ENCODE measurements at places on chromosomes 3 and 15. TPM values are rescaled to one million over a fixed set of nuclear protein-coding genes. Genes with fewer than 3 reads are reported as not detected.
A peak's percentile ranks its signal among the peaks of the same experiment; 100 is the strongest.

PARL gene
- total RNA-seq, result 19.6 TPM

COL6A6 gene
- total RNA-seq, result 0.41 TPM

P4HTM gene
- total RNA-seq, result 53.8 TPM

FAM174B gene
- total RNA-seq, result 16.7 TPM

UROC1 gene
- total RNA-seq, result not detected

KCNMB2 gene
- total RNA-seq, result 15.1 TPM

PCOLCE2 gene
- 6.9 TPM for total RNA-seq

DNASE1L3 gene
- 0.41 TPM for total RNA-seq

DNA sequence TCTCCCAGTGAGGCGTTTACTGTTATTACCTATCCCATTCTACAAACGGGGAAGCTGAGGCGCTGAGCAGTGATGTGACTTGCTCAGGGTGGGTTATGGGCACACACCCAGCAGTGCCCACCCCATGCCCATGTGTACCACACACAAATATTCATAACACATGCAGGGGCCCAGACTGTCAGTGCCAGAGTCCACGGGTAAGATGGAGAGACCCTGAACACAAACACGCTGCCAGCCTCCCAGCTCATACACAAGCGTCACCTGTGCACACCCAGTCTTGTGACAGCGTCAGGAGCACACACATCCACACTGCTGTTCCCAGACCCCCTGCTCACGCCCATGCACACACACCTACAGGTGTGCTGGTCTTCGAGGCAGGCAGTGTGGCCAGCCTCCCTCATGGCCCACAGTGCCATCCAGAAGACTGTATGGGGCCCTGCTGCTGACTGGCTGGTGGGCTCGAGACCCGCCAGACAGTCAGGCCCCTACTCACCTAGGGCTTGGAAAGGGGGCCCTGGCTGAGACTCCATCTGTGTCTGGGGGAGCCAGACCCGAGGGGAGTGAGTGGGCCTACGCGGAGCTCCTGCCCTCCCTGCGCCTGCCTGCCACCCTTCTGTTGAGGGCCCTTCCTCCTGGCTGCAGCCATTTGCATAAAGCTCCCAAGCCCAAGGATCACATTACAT is 39.4 kb downstream of the DNAJB8 start:
- no peak for DNase-seq

DNA sequence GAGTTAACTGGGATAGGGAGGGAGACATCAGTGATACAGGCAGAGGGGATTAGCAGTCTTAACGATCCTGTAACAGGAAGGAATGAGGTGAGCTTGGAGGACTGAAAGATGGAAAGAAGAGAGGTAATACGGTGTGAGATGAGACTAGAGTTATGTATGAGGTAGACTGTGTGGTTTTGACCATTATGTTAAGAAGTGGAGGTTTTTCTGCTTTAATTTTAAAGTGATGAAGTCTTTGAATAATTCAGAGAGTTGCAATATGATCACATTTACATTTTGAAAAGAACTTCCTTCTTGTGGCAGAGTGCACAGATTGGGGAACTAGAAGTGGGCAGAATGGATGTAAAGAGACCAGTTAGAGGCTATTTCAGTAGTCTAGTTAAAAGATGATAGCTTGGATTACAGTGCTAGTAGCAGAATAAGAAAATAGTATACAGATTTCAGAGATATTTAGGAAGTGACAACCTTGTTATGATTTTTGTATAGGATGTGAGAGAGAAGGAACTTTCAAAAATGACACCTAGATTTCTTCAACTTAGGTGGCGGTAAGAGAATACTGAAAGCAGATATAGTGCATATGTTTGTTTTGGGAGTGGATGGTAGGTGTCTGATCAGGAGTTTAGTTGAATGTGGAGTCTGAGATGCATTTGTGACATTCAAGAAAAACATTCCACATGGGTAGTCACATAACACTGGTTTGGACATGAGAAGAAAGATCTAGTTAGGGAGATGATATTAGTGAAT is 40.5 kb downstream of the STT3B start:
- DNase-seq, result no peak

DNA sequence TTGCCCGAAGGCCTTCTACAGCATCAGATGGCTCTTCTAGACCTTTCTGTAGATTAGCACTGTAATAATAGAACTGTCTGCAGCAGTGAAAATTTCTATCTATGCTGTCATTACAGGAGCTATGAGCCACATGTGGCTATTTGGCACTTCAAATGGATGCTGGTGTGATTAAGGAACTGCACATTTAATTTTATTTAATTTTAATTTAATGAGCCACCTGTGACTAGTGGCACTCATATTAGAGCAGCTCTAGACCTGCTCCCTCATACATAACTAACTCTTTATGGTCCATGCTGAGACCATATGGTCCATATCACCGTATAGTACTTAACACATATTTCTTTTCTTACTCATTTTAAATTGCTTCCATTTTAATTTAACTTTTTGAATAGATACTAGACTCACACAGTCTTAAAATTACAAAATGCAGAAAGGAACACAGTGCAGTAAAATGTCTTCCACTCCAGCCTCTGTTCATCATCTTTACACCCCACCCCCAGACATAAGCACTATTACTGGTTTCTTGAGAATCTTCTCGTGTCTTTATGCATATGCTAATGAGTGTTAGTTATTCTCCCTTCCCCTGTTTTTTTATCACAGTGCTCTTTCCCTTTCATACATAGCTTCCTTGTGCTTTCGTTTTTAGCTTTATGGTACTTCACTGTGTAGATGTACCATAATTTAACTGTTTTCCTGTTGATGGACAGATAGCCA is 9.6 kb downstream of the LSM3 start:
- DNase-seq, result no peak

DNA sequence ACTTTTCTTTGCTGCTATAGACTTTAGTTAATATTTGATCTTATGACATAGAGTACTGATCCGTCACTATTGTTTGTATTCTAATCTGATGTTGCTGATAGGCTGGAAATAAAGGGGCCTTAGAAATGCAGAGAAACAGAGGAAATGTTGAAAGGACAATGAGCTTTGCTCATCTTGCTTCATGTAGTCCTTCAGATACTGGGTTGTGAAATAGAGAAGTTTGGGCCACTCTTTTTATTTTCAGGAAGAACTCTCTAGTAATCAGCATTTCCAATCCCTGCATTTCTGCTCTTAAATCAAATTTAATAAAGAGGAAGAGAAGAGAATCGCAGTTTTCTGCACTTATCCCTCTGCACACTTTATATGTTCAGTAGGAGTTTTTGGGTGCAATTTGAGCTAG is 192.8 kb upstream of the THBS1 start:
- DNase-seq, result no peak

DNA sequence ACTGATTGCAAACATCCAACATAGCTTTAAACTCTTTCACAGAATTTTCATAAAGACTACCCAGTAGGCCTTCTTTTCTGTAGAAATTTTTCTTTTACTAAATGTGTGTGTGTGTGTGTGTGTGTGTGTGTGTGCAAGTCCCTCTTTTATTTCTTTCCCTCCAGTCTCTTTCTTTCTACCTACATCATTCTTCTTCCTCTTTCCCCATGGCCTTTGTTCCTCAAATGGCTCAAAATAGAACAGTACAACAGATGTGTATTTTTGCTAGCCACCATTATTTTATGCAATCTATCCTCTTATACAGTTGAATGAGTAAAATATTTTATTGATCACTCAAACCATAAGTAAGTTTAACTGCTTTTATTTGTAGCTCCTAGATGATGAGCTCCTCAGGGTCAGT is 76.4 kb downstream of the USF3 start:
- DNase-seq, result no peak

- no peak for DNase-seq
Measured at GRCh38 chr15:31262901-31263671, 63.5 kb upstream of the KLF13 start.

- DNase-seq, result no peak
Measured at GRCh38 chr3:185311991-185312390, 50.9 kb upstream of the MAP3K13 start.

GRCh38 chr3:59968513-59969045 is 918.8 kb upstream of the CFAP20DC start:
- DNase-seq, result peak; percentile 6

- DNase-seq, result no peak
Measured at GRCh38 chr3:133092681-133093080, 54.5 kb downstream of the TMEM108 start.

DNA sequence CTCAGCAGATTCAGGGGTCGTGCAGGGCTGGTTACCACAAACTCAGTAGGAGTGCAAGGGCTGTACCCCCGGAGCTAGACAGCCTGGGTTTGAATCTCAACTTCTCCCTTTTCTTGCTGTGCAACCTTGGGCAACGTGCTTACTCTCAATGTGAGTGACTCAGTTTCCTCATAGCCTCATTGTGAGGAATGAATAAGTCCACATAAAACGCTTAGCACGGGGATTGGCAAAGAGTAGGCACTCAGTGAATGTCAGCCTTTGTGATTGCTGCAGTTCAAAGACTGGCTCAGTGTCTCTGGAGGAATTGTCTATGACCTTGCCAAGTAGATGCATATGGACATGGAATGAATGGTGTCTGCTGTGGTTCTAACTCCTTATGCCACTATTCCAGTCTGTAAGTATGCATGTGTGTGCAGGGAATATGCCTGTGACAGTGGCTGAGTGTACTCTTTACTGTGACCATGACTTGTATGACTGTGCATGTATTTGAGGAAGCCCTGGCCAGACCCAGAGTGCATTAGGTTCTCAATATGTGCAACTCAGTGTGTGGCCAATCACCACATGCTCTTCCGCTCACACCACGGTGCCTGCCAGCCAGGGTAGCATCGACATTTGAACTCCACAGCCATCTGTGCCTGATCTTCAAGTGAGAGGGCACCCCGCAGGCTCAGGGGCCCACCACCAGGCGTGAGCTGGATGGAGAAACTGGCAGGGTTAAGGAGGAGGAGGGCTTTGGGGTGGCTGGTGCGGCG is 900 bp upstream of the HYAL3 start:
- DNase-seq, result no peak

DNA sequence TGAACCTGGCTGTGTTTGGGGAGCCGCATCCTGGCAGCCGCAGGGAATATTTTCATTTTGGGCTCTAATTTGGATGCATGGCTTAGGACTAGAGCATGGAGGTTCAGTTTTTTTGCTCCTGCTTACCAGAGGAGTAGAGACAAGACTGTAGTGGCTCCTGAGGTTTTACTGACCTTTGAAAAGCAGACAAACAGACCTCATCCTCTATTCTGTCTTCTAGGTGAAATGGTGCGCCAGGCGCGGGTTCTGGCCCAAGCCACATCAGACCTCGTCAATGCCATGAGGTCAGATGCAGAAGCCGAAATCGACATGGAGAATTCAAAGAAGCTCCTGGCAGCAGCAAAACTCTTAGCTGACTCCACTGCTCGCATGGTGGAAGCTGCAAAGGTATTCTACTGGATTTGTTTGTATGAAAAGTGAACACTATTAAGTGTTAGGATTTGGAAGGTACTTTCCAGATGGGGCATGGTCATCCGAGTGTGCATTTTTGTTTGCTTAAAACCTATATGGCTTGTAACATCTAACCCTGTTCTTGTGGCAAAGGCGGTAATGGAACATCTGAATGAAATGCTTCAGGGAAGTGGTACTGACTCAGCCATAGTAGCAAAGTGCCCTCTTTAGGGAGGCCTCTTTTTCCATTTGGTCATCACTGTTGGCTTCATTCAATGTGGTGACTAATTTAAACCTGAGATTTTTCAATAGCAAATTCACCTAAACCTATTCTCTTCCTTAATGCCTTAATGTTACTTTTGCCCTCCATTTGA is 330.7 kb upstream of the TPM1 start:
- DNase-seq, result no peak

- peak; percentile 48 for DNase-seq
Measured at GRCh38 chr3:136818191-136818768, 646 bp upstream of the SLC35G2 start.

DNA sequence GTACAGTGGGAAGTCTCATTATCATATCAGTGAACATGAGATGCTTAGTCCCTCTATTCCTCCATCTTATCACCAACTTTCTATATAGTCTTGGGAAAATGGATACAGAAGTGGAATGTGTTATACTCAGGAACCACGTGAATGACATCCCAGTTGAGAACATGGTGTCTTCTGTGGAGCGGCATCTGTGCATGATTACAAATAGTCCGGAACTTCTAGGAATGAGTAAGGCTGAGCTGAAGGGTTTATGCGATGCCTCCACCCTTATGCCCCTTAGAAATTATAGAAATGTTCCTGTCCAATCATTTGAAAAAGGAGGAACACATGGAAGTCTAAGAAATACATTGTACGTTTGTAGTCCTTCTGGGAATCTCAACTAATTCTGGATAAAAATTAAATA is 64.8 kb upstream of the TMEM108 start:
- no peak for DNase-seq

- no peak for DNase-seq
Measured at GRCh38 chr3:158272081-158272480, 162.2 kb downstream of the RSRC1 start.

DNA sequence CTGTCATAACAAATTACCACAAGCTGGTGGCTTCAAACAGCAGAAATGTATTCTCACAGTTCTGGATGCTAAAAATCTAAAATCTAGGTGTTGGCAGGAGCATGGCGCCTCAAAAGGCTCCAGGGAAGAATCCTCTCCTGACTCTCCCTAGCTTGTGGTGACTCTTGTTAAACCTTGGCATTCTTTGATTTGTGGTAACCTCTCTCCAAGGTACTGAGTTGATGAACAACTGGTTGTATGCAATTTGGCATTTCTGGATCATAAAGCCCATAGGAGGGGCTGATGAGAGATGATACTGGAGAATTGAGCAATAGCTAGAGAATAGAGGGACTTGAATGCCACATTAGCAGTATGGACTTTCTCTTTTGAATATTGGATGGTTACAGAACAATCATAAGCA is 821.8 kb downstream of the TBL1XR1 start:
- DNase-seq, result no peak

GRCh38 chr3:125077864-125078263 is 22.1 kb upstream of the HEG1 start:
- DNase-seq, result no peak

DNA sequence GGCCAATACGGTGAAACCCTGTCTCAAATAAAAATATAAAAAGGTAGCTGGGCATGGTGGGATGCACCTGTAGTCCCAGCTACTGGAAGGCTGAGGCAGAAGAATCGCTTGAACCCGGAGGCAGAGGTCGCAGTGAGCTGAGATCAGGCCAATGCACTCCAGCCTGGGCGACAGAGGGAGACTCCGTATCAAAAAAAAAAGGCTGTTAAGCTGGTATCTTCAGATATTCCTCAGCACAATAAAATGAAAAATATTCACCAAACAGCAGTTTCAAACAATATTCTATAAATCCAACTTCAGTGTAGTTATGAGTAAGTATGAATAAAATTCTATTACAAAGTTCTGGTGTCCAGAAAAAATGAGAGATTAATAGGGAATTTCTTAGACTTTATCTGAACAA is 14.2 kb downstream of the DENND4A start:
- DNase-seq, result no peak

GRCh38 chr3:127008236-127008635 is 25.3 kb downstream of the PLXNA1 start:
- no peak for DNase-seq

DNA sequence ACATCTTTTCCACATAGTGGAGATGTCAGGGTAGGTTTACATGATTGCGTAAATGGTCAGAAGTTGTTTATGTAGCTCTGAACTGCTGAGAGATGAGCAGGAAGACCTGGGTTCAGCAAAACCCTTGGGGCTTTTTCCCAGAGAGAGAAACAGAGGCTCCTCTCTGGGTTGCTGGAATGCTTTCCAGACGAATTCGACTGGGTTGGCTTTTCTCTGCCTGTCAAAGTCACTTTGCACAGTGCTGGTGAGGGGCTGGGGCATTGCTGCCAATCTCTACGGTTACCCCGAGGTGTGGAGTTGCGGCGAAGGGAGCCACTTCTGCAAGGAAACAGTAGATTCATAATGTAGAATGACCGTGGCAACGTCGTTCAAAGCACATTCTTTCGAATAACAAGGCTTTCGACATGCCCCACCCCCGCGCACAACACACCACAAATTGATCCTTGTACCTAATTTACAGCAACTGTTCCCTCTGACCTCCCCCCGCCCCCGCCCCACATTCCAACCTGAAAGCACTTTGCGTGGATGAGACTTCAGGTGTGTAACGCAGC is 950 bp upstream of the CNTN4 start:
- DNase-seq, result peak; percentile 10

Measured in frontal cortex (tissue), 4 donors.